ENCODE measurements at places on chromosomes 2 and 18.
A peak's percentile ranks its signal among the peaks of the same experiment; 100 is the strongest.

DNA sequence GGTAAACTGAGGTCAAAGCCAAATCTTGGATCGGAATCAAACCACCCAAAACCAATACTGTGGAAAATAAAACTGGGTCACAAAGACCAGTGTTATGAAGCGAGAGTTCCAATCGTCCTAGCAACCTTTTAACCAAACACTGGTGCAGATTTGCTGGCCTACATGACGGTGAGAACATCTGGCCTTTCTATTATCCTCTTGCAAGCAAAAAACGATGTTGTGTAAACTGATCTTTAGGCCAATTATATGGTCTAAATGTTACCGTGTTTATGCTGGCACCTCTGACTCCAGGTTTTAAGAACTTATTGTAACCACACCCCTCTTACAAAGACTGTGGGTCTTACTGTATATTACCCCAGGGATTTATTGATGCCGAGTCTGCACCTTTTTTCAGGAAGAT, 145.9 kb downstream of the GFPT1 start:
- DNase-seq, result no peak

DNA sequence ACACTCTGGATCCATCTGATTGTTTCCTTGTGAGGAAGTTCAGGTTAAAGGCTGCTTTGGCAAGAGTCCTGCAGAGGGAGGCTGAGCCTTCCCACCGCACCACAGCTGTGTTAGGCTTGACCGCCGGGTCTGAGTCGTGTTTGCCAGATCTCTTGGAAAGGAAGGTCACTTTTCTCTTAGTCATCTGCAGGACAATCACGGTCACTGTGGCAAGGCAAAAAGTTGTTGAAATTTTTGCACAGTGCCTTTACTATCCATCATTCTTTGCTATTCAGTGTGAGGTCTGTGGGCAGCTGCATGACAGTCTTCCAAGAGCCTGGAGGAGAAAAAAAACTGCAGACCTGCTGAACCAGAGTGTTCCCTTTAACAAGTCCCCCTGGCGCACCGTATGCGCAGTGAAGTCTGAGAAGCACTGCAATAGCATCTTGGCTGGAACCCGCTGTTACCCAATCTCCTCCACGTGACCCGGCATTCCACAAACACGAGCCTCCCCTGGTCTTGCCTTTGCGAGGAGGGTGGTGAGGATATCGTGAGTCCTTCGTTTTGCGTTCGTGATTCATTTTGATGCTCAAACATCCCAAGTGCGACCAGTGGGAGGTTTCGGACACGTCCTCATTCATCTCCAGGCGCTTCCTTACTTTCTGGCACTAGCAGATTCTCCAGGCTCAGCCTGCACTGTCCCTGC, 23.0 kb downstream of the BIN1 start:
- DNase-seq, result no peak

DNA sequence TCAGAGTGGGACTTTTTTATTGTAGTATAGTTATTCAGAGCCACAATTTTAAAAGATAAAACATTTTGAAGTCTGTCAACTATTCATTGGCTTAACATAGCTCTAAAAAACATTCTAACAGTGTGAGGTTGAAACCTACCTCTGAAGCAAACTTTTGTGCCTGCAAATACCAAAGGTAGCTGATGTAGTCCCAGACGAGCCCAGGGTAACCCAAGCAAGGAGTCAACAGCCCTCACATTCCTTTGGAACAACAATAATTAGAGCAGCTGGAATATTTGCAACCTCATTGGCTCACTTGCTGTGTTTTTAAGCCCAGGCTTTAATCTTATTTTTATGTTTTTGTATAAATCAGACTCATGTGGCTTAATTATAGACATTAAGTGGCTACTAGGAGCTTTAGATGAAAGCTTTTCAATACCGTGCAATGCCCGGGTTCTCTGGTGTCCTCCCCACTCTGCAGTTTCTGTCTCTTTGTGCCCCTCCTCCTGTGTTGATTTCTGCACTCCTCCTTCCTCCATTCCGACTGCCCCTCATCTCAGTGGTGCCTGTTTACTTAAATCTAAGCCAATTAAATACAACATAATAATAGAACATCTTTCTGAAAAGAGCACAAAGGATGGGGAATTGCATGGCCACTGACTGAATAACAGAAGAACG, 157.9 kb upstream of the UNC80 start:
- DNase-seq, result no peak

DNA sequence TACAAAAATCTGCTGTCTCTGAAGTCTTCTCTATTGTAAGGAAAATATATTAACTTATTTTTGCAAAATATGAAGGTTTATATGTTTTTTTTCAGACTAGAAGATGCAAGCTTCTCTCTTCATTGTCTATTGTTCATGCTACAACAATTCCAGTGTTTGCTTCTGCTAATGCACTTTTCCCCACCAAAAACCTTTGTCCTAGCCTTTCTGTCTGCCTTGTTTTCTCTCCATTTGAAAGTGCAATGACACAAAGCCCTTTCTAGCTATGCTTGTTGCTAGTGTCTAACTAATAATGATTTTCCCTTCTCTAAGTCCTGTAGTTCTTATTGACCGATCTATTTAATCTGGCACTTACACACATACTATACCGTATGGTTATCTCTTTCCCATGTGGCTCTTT, 369.5 kb upstream of the CELF4 start:
- DNase-seq, result no peak

DNA sequence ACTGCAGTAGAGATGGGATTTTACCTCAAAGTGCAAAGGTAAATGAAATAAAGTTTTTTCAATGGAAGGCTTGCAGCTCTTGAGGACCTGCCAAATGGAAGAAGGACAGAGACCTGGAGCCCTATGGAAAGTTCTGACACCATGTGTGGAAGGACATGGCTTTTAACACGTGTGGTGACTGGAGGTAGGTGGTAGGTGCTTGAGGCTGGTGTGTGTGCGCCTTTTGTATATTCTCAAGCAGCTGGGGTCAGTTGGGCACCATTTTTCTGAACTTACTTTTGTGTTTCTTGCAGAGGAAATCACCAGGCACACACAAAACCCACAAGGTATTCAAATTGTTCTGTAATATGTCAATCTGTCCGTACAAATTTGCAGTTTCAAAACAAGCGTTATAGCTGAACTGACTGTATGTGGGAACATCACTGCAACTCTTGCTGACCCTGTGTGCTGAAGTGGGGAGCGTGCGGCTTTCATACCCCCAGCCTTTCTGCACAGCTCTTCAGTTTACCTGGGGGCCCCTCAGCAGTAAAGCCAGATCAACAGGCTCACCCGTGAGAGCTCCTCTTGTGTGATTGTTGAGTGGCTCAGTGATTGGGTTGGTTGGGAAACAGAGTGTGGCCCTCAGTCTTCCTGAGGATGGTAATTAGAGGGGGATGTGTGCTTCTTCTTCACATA, 363 bp downstream of the GREB1 start:
- no peak for DNase-seq

GRCh38 chr18:26103579-26103978, 13.2 kb upstream of the SS18 start:
- DNase-seq, result peak; percentile 18

- no peak for DNase-seq
These were observed 6.3 kb upstream of the GAL3ST2 start for GRCh38 chr2:241770185-241770935.

Measured in stimulated activated CD4-positive, alpha-beta T cell treated with anti-CD3 and anti-CD28 coated beads, Interleukin-4, amount 100 ng/mL, for 4 hours (primary cell).